T47D (cell line): ENCODE measurements at places on chromosomes 3 and 15.

GRCh38 chr3:53255423-53255774, 423 bp downstream of the TKT start:
- DNase-seq, result no peak

DNA sequence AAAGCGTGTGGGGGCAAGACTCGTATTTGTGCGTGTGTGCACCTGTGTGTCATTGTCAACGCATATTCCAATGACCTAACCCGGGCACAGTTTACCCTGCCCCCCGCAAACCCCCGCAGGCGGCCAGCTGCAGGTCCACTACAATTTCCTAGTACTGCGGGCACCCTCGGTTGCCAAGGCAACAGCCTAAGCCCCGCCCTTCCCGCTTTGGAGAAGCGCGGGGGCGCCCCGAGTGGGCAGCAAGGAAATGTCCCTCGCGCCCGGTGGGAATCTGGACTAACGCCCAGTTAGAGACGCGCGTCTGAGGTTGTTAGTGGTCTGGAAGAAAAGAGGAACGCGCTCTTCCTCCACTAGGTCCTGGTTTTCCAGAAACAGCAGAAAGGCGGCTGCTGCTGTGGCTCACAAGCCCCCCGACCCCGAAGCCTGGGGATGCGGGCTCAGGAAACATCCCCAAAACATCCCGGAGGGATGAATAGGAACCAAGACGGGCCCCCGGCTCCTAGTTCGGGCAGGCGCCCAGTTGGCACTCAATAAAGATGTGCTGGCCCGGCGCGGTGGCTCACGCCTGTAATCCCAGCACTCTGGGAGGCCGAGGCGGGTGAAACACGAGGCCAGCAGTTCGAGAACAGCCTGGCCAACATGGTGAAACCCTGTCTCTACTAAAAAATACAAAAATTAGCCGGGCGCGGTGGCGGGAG, 1.1 kb downstream of the ABHD14A start:
- no peak for DNase-seq

- DNase-seq, result no peak
Measured at GRCh38 chr3:135191708-135192107, 396.6 kb downstream of the EPHB1 start.

GRCh38 chr15:57323806-57324589, 52.3 kb upstream of the CGNL1 start:
- peak; percentile 31 for DNase-seq

DNA sequence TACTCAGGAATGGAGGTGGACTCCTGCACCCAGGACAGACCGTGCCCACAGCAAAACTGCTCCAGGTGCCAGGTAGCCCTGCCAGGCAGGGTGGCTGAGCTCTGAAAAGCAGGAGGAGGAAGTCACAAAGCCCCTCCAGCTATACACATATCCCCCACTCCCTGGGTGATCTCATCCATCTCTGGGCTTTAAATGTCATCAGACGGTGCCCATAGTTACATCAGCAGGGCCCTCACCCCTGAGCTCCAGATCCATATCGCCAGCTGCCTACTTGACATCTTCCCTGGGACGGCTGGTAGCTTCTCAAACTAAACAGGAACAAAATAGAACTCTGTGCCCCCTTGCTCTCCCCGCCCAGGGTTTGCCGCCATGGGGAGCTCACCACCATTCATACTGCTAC, 87.7 kb downstream of the MEGF11 start:
- no peak for DNase-seq

DNA sequence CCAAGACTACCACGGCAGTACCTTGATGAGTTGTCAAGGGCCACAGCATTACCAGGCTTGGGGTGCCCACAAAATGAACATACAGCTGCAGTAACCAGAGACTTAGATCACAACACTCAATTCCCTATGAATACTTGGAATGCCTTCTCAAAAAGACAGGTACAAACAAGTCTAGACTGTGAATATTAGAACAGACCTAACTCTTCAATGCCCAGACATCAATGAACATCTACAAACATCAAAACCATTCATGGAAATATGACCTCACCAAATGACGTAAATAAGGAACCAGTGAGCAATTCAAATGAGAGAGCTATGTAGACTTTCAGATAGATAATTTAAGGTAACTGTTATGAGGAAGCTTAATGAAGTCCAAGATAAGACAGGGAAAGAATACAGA, 185.1 kb upstream of the POU1F1 start:
- DNase-seq, result no peak

- DNase-seq, result no peak
Measured at GRCh38 chr3:27253391-27253790, 115.8 kb downstream of the NEK10 start.

DNA sequence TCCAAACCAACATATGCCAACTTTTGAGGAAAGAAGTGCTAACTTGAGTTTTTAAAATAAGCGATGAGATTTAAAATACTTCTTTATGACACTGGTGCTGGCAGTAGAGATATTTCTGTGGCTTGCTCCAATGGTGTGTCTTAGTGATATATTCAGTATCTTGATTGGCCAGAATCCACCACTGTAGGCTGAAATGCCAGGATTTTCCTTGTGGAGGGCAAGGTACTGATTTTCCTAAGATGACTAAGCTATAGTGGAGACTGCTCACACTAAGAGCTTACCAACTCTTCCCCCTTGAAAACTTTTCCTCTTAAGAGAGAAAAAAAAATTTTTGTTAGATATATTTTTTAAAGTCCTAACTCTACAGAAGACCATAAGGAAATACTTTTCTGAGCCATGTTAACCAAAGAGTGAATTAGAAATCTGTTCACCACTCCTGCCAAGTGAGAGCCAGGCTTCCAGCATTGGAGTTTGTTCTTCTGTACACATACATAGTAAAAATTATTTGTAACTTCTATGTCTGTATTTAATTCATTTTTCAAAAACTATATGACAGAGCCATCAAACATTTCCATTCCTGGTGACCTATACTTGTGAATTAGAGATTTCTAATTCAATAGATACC, 109.1 kb downstream of the PPP2R3A start:
- no peak for DNase-seq
